ENCODE measurements at places on chromosomes 3 and 15.

GRCh38 chr15:31359702-31360111 lies 33.1 kb downstream of the KLF13 start:
- peak; percentile 83 for DNase-seq

DNA sequence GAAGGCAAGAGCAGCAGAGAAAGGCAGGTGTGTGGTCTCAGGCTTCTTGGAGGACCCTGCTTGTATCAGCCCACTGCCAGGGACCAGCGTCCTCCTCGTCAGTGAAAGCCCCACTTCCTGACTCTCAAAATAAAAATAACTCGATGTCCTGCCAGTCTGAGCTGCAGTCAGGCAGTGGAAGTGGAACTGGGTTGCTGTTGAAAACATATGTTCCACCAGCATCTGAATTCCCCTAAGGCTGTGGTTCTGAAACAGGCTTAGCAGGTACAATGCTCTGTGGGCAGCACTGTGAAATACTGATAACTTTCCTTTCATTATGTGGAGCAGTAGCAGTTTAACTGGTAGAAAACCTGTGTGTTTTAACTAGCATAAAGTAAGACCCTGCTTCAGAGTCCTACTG lies 121.6 kb upstream of the EIF1B start:
- DNase-seq, result no peak

DNA sequence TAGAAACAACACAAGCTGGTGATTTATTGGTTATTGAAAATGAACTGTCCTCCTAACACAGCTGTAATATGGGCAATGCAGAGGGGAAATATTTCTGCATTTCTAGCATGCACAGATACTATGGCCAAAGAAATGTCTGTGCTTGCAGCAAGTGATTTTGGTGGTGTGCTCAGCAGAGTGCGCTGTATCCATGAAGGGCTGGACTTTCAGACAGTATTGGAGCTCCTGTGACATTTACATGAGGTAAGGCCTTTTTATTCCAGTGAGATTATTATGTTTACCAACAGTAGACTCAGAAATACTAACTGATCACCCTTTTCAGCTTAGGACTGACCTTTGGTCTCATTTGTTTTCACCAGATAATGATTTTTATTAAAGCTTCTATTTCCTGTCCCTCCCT lies 1302.6 kb upstream of the EPHA6 start:
- DNase-seq, result no peak

GRCh38 chr3:115281697-115282675 lies 134.9 kb upstream of the ZBTB20 start:
- no peak for DNase-seq

DNA sequence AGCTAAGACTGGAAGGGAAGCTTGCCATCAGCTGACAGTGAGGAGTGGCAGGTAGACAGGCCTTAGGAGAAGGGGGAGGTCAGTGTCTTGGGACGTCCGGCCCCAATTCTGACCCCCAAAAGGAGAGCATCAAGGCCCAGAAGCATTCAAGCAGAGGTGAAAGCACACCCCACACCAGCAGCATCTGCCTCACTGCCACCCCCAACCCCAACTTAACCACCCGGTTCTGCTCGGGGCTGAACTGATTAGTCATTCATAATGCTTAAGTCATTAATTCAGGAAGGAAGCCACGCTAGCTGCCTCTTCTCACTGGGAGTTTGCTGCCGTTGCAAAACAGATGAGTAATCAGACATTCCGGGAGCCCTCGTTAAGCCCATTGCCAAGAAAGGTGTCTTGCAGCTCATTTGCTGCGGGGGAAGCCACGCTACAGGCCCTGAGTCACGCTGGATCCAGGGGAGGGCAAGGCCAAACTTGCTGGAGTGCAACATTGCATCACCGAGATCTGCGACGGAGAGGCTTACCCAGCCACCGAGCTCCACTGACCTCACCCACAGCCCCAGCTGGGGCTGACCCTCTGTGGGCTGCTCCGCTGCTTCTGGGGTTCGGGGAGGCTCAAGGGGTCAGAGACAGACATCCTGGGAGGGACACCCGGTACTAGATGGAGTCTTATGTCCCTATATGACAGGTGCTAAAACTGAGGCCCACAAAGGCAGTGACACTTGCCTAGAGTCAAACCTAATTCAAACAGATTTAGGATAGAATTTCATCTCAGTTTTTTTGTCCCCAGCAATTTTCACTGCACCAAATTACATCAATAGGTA lies 46.4 kb upstream of the HES1 start:
- DNase-seq, result peak; percentile 61

GRCh38 chr3:21889166-21889565 lies 138.2 kb upstream of the ZNF385D start:
- DNase-seq, result no peak

GRCh38 chr15:74541494-74542165 lies 610 bp downstream of the ARID3B start:
- DNase-seq, result peak; percentile 82

DNA sequence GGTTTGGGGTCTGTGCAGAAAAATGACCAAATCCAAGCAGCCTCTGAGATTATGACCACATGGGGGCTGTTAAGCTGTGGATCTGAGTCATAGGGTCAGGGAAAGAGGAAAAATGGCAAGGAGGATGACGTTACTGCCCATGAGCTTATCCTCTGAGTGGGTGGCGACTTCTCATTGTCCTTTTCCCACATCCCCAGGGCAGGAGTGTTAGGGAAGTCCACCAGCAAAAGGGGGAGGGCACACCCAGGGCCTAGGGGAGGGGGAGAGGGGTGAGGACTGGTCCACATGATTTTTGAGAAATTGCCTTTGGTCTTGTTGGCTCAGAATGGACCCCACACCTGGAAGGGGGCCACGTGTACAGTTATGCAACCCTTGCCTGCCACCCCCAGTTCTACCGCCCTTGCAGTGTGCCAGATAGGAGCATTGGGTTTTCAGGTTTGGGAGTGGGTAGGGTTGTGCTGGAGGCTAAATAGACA lies 2.6 kb downstream of the CD276 start:
- no peak for DNase-seq

- no peak for DNase-seq
Measured at GRCh38 chr15:68025835-68026424, 28.2 kb upstream of the PIAS1 start.

- DNase-seq, result no peak
Measured at GRCh38 chr3:10423171-10423882, 82.1 kb downstream of the ATP2B2 start.

- no peak for DNase-seq
Measured at GRCh38 chr15:76976572-76977270, 18.2 kb upstream of the PSTPIP1 start.

GRCh38 chr15:42046597-42046996 lies 25.8 kb upstream of the PLA2G4E start:
- no peak for DNase-seq

DNA sequence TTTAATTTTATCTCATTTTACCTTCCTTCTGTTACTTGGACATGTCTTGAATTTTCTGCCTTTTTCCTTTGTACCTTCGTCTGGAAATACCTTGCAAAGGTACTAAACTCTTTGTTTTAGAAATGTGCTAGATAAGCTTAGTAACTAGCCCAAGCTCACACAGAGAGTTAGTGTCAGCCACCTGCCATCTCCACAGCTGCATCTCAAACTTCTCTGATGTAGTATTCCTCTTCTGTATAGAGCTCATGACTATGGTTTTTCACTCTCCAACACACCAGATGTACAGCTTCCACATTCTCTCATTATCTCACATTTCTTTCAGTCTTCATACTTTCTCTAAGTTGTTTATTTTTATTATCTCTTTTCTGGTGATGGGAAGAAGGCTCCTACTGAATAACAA lies 516.6 kb upstream of the ROBO2 start:
- DNase-seq, result no peak

GRCh38 chr15:22963641-22964040 lies 16.5 kb downstream of the CYFIP1 start:
- DNase-seq, result no peak

DNA sequence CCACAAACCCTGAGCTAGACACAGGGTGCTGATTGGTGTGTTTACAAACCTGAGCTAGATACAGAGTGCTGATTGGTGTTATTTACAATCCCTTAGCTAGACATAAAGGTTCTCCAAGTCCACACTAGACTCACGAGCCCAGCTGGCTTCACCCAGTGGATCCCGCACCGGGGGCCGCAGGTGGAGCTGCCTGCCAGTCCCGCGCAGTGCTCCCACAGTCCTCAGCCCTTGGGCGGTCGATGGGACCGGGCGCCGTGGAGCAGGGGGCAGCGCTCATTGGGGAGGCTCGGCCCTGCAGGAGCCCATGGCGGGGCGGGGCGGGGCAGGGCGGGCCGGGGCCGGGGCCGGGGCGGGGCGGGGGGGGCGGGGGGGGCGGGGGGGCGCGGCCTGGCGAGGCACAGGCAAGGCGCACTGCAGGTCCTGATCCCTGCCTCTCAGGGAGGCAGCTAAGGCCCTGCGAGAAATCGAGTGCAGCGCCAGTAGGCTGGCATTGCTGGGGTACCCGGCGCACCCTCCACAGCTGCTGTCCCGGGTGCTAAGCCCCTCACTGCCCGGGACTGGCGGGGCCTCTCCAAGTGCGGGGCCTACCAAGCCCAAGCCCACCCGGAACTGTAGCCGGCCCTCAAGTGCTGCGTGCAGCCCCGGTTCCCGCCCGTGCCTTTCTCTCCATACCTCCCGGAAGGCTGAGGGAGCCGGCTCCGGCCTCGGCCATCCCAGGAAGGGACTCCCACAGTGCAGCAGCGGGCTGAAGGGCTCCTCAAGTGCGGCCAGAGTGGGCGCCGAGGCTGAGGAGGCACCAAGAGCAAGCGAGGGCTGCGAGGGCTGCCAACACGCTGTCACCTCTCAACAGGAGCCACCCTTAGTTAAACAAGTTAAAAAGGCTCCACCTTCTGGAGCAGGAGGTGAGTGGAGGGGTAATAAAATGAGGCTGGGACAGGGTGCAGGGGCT lies 9.8 kb upstream of the TMEM40 start:
- no peak for DNase-seq

DNA sequence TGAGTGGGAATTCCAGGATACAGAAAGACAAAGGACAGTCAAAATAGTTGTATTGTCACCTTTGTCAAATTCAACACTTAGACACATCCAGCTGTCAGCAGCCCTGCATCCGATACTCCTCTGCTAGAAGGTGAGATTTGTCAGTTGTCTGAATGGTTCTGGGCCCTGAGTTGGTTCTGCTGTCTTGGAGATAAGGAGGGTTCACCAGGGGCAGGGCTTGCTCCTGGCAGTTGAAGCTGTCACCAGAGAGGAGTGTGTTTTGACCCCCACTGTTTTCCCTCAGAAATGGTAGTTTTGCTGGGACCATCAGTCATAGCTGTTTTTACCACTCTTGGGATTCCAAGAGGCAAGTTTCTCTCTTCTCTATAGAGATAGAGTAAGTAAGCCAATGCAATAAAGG lies 3.2 kb upstream of the KY start:
- DNase-seq, result no peak

DNA sequence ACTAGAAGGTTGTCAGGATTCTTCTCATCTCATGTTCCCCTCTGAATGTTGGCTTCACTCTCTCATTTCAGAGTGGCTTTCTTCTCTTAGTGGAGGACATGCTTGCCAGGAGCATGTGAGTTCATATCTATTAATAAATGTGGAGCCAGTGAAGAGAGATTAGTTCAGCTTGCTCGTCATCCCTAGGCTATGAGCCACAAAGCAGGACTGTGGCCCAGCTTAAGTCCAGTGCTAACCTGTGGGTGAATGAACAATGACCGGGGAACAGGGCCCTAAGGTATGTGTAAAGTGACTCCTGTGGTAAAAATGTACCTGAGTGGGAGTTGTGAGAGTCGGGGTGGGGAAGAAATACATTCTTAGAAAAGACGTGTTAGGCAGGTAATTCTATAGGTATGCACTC lies 96.9 kb upstream of the TBL1XR1 start:
- no peak for DNase-seq

DNA sequence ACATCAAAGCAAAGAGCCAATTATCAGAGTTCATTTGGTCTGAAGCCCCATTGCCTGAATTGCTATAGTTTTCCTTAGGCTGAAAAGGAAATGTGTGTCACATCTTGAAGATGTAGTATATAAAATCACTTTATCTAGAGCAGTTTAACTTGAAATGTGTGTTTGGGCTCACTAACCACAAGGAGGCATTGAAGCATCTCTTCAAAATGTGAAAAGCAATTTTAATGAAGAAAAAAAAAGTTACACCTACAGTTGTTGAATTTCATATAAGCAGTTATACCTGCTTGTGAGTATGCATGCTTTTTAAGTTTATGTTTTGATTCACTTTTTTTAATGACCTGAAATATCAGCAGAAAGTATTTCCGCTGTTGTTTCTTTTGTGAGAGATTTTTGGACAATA lies 129.3 kb downstream of the IQCH start:
- DNase-seq, result no peak

DNA sequence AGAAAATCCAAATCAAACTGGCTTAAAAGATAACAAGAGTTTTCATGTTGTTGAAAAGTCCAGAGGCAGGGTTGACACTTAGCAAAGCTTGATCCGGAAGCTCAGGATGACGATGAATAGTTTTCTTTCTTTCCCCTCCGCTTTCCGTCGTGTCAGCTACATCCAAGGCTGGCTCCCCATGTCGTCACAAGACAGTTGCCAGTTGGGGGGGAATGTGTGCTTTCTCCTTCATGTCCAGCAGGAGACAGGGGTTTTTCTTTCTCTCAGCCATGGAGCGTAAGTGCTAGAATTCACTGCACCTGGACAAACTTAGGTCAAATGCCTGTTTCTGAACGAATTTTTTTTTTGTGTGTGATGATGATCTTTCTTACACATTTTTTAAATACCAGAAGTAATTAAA lies 273.8 kb upstream of the RGMA start:
- DNase-seq, result no peak

- no peak for DNase-seq
Measured at GRCh38 chr15:93164409-93164808, 75.4 kb upstream of the RGMA start.

GRCh38 chr3:16885593-16886302 lies 993 bp downstream of the PLCL2 start:
- peak; percentile 16 for DNase-seq

DNA sequence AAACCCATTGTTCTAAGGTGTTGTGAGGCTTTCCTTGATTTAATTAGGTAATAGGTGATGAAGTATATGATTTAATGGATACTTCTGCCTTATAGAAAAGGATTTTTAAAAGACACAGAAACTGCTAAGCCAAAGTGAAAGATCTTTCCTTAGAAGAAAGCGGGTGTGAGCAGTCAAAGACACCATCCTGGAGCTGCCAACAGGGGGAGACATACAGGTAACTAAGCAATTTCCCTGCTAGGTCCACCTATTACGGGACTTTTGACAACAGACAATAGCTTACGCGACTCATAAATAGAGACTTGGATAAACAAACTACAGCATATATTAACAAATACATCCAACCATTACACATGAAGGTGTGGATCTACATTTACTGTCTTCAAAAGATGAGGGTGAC lies 669.5 kb downstream of the SQOR start:
- DNase-seq, result peak; percentile 13

DNA sequence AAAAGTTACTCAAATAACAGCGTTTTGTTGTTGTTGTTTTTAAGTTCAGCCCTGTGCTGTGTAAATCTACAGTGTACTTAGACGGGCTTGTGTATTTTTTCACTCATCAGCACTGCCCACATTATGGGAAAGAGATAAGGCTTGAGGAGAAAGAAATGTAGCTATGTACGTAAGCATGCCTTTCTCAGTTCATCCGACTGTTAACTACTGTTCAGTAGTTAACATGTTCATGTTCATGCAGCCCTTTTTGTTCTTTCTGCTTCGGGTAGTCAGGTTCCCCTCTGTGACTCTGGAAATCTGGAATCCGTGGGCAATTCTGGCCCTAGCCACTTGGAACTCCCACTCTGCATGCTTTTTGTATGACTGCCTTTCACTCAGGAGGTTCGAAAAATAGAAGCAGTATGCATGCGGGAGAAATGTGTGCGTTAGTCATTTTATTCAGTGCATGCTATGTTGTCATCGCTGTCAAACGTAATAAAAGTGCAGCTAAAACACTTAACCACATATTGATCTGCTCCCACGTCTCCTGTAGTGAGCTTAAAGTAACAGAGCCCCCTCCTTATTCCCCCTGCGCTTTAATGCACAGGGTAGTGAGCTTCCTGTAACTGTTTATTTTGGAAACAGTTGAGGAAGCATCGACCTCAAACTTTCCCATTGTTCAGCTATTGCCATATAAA lies 283.1 kb upstream of the NR2F2 start:
- DNase-seq, result no peak
